Cardiac fibroblast (primary cell): ENCODE measurements at places on chromosomes 1 and 21.

- no peak for DNase-seq
Measured at GRCh38 chr1:166740668-166741276, 98.5 kb upstream of the POGK start.

GRCh38 chr1:217369271-217369981, 261.5 kb downstream of the GPATCH2 start:
- no peak for DNase-seq

DNA sequence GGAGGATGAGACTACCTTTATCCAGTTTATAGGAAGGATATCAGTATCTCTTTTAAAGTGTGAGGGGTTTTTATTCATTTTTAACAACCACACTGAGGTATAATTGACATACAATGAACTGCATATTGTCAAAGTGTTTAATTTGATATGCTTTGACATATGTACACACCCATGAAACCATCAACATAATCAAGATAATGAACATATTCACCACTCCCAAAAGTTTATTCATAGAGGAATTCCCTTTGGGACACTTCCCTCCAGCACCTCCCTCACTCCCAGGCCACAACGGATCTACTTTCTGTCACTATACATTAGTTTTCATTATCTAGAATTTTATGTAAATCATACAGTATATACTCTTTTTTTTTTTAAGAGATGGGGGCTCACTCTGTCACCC, 63.4 kb upstream of the MCOLN3 start:
- no peak for DNase-seq

GRCh38 chr1:29122682-29123052, 1.0 kb downstream of the TMEM200B start:
- peak; percentile 86 for DNase-seq

- DNase-seq: peak; percentile 78
Measured at GRCh38 chr1:24321697-24322469, 2.7 kb downstream of the GRHL3 start.

GRCh38 chr1:201332021-201332420, 45.5 kb downstream of the TNNT2 start:
- no peak for DNase-seq

- DNase-seq: no peak
Measured at GRCh38 chr1:29556657-29557056, 320.3 kb downstream of the PTPRU start.

GRCh38 chr1:41752514-41753170, 166.1 kb downstream of the HIVEP3 start:
- no peak for DNase-seq

DNA sequence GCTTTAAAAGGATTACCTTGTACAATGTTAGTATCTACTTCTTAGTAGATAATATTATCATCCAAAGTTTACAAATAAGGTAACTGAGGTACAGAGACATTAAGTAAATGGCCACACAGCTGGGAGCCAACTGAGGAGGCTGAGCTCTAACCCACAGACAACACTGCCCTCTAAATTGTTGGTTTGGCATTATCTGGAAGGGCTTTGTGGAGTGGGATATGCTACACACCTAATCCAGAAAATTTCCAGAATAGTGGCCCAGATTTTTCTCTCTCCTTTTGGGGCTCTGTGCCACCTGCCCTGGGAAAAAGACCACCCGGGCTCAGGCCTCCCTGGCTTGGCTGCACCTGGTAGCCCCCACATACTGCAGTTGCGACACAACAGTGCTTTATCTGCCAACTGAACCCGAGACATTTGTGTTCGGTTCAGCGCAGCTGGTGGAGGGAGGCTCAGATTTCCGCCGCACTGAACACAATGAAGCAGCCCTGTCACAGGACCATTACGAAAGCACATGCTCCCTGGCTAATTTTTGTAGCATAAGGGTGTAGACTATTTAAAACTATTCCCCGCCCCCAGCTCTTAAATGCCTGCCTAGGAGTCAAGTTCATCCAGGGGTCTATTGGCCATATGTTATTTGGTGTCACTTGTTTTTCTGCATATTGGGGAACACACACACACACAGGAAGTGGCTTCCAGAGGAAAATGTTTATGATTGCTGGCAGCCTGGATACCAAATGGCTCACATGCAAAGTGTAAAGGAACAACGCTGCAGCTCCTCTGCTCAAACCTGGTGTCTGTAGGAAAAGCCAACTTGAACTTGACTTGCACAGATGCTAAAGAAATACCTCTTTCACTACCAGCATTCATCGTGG, 92.3 kb upstream of the ESRRG start:
- DNase-seq: peak; percentile 26

DNA sequence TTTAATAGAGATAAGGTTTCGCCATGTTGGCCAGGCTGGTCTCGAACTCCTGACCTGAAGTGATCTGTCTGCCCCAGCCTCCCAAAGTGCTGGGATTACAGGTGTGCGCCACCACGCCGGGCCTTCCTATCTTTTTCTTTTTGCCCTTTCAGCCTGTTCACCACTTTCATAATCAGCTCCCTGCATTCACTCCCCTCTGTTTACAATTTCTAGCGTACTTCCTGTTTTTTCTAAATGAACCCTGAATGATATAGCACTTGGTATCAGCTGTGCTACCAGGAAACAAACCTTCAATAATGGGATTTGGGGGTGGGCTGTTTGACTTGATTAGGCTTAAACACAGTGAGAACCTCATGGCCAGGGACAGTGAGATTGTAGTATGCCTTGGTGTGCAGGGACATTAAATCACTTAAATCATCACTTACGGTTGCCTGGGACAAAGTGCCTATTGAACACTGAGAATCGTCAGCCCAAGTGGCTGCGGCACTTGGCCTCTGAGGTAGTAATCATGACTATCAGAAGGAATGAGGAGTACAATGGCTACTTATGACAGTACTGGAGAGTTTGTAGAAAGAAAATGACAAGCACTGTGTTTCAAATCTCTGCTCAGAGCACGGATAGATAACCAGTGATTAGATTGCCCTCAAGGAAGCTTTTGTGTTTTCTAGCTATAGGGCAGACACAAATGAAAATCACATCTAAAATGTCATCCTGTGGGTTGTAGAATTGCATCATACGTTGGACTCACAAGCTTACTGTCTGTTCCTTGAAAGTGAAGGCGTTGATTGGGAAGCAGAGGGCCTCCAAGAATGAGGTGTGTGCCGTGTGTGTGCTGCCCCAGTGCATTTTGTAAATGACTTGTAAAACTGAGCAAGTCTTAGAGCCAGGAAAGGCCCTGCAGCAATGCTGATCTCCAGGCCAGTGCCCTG, 661.8 kb downstream of the MATN1 start:
- DNase-seq: no peak

DNA sequence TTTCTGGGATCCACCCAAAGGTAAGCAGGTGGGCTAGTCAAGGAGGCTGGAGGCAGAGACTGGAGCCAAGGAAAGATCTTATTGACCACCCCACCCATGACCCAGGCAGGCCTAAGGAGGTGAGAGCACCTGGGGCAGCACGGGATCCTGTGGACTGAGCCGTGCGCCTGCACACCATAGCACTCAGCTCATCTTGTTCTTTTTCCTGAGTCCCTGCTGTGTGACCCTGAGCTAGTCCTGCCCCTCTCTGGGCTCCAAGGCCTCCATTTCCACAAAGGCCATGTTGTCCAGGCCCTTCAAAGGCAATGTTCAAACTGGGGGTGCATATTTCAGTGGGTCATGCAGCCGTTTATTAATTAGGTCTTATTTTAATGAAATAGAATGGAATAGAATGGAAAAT, 7.2 kb downstream of the FAM131C start:
- DNase-seq: no peak

DNA sequence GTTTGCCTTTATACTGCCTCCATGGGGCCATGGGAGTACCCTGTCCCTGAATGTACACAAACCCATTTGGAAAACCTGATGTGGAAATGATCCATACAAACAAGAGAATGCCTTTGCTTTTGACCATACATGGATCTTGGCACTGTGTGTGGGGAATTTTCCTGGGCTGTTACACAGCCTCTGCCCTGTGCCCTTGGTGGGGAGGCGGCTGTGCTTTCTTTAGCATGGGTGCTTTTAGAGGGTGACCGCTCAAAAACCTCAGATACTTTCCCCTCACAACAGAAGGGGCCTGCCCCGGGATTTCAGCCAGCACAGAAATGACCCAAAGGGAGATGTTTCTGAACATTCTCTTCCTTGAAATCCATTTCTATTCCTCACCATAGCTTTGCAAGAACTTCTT, 194.8 kb downstream of the LMO4 start:
- no peak for DNase-seq

DNA sequence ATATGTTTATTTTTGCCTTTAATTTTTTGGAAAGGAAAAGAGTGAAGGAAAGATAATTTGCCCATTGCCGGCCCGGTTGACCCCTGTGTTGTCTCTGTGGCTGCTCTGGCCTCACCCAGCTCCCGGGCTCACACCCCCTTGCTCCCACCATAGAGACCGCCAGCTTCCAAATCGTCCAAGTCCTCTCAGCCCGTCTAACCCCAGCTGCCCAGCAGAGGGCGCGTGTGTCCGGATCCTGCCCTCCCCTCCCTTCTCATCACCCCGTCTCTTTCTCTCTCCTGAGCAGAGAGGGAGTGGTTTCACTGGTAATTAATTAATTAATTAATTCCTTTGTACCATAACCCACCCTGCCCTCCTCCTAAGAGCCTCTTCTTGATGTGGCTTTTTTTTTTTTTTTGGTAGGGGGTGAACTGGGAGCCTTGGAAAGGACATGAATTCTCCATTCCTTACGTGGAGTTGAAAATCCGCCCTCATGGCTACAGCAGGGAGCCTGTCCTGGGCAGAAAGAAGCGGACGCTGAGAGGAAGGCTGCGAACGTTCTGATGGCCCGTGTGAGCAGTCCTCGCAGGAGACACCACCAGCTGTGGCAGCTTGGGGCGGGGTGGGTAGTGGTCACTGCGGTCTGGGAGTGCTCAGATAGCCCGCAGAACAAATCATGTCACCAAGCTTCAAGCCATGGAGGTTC, 45.9 kb downstream of the KIAA0040 start:
- peak; percentile 59 for DNase-seq

- peak; percentile 54 for DNase-seq
Measured at GRCh38 chr21:32328595-32328994, 29.9 kb downstream of the MRAP start.

- DNase-seq: peak; percentile 78
Measured at GRCh38 chr21:41217671-41218385, 49.9 kb downstream of the BACE2 start.

GRCh38 chr1:55483523-55483922, 268.4 kb upstream of the USP24 start:
- no peak for DNase-seq

- no peak for DNase-seq
Measured at GRCh38 chr1:5921129-5921528, 71.1 kb downstream of the NPHP4 start.

DNA sequence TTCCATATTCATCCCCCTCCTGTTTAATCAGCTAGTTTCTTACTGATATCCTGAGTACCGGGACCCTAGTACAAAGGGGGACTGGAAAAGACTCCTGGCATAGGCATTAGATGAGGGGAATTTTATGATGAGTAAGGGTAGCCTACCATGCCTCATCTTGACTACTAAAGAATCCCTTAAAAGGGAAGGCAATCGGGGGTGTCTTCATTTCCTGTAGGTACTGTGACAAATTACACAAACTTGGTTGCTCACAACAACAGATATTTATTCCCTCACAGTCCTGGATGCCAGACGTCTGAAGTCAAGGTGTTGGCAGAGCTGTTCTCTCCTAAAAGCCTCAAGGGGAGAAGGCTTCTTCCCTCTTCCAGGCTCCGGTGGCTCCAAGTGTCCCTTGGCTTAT, 28.9 kb upstream of the RUNX1 start:
- no peak for DNase-seq

- peak; percentile 86 for DNase-seq
Measured at GRCh38 chr1:172287208-172287607, 133.3 kb upstream of the C1orf105 start.

DNA sequence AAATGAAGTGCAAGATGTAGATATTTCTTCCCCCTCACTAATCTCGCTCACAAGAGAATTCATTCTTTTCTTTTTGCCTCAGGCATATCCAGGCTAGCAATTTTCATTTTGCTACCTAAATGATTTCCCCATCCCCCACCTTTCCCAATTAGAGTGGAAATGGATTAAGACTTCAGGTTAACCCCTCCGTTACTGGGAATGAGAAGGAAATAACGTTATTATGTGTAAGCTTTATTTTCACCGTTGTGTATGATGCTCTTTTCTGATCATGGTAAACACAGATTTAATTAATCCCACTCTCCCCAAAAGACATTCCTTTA, 143.9 kb downstream of the RUNX1 start:
- no peak for DNase-seq

- DNase-seq: peak; percentile 33
Measured at GRCh38 chr1:103266036-103266435, 157.7 kb upstream of the COL11A1 start.

GRCh38 chr21:45458281-45459170, 53.6 kb downstream of the COL18A1 start:
- DNase-seq: no peak

DNA sequence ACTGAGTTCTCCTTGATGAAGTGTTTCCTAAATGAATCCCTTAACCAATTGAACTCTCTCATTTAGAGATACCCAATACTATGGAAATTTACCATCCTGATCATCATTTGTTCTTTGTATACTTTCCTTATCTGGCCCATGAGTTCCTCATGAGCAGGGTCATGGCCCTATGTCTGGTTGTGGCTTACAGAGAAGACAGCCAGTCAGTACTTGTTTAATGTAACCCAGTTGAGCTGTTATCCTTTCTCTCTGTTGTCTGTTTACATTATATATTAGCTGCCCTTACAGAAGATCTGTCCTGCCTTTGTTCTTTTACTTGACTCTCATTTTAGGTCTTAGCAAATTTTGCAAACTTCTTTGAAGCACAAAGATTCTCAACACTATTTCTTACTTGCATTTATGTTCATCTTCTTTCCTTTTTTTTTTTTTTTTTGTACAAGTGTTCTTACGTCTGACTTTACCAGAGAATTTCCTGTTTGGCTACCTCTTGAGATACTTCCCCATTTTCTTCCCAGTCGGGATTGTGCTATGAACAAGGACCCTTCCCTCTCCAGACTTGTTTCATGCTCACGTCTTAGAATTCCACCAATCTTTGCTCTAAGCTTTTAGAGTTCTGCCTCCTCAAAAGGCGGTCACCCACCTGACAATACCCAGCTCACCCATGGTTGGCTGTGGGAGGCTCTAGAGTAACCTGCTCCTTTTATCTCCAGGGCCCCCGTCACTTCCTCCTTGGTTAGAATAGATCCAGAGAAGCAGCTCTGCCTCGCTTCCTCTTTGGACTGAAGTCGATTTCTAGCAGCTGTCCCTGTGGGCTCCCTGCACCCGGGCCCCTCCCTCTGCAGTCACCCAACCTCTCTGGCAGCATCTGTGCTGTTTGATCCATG, 53.6 kb upstream of the RUNX1 start:
- no peak for DNase-seq
